ENCODE measurements at places on chromosomes 5 and 9.
A peak's percentile ranks its signal among the peaks of the same experiment; 100 is the strongest.

- DNase-seq: no peak
These were observed 45.2 kb downstream of the NEK6 start for GRCh38 chr9:124302921-124303320.

- no peak for DNase-seq
These were observed 28.1 kb downstream of the TARS1 start for GRCh38 chr5:33468775-33469435.

- DNase-seq: no peak
These were observed 148.0 kb downstream of the GHR start for GRCh38 chr5:42570966-42571960.

DNA sequence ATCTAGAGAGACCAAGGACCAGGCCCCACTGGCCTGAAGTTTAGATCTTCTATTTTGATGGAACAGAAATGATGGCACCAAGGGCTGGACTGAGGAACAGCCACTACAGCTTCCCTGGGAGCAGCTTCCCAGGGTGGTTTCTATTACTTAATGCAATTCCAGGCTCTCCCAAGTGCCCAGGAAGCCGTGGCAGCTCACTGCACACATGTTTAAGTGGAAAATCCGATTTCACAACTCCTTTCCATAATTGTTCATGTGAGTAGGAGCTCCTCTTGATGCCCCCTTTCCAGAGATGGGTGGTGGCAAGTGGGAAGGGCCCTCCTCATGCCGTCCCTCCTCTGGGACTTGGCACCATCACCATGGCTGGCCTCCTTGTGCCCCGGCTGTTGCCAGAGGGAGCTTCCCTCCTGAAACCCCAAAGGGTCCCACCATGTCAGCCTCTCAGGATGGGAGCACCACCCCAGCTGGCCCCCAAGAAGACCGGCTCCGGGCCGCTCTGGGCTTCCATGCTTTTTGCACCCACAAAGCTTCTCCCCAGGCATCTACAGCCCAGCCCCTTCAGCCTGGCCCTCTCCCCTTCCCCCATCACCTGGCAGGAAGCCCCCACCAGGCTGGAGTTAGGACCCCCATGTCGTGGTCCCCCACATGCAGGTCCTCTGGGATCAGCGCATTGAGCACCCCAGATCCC lies 9.1 kb upstream of the UBAC1 start:
- no peak for DNase-seq

DNA sequence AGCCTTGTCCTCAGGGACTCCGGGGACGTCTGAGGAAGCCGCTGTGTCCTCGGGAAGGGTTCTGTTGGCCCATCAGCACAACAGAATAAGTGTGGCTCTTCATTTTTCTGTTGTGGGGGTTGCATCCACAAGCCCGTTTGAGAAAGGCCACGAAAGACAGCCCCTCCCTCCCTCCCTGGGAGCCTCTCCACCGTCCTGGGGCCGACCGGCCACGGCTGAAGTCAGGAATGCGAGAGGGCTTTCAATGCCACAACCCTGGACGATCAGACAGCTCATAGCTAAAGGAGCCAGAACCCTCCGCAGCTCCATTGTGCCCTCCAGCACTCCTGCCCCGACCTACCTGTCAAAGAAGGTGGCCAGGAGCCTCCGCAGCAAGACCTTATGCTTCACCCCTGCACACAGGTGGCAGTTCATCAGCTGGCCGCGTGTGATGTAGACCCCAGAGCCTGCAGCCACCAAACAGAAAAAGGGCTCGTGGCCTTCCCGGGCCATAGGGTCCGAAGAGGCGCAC lies 52.4 kb upstream of the UBAC1 start:
- no peak for DNase-seq

- DNase-seq: peak; percentile 24
These were observed 12.5 kb downstream of the OR2S2 start for GRCh38 chr9:35945341-35946018.

- no peak for DNase-seq
These were observed 43.6 kb downstream of the CCDC192 start for GRCh38 chr5:127746756-127747155.

DNA sequence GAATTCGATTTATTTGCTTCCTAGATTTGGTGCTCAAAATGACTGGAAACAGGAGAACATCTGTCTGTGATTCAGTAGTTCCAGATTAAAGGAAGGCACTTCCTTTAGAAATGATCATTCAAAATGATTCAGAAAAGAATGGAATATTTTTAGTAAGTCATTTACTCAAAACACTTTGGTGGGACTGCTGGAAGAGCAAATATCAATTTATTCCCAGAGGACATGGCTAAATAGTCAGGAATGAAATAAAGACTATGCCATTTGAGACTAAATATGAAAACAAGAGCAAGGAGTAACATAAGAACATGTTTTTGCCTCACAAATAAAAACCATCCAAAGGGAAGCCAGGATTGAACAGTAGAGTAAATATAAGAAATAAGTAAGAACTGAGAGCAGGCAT lies 138.6 kb upstream of the RASA1 start:
- no peak for DNase-seq

- no peak for DNase-seq
These were observed 68.8 kb downstream of the ITGA1 start for GRCh38 chr5:52856564-52856963.

DNA sequence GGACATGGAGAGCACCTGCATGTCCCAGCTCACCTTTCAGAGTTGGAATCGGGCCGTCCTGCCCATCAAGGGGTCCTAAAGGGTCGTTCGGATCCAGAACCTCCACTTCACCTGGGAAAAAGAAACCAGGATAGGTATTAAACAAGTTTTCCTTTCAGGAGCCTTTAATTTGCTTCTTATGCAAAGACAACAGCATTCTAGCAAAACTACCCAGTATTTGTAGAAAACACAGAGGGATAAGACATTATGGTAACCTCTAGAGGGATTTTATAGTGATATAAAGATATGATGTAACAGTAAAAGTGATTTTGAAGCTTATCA lies 174.4 kb downstream of the ROR2 start:
- DNase-seq: no peak

DNA sequence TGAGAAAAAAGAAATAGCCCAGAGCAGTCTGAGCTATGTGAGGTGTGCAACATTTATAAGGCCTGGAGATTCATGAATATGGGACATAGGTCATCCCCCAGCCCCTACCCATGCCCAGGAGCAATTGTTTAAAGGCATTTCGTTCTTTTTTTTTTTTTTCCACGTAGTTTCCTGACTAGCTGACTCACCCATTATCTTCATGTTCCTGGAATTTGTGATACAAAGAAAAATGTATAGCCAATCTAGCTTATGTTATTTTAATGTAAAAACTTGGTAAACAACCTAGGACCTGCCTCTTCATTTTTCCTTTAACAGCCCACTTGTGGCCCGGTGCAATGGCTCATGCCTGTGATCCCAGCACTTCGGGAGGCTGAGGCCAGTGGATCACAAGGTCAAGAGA lies 81.3 kb downstream of the OSTF1 start:
- no peak for DNase-seq

- no peak for DNase-seq
These were observed 8.4 kb downstream of the OBP2B start for GRCh38 chr9:133200631-133201030.

- peak; percentile 19 for DNase-seq
These were observed 465.5 kb downstream of the DNAH5 start for GRCh38 chr5:13478831-13479465.

- no peak for DNase-seq
These were observed 63.8 kb downstream of the PAX5 start for GRCh38 chr9:36970007-36970888.

DNA sequence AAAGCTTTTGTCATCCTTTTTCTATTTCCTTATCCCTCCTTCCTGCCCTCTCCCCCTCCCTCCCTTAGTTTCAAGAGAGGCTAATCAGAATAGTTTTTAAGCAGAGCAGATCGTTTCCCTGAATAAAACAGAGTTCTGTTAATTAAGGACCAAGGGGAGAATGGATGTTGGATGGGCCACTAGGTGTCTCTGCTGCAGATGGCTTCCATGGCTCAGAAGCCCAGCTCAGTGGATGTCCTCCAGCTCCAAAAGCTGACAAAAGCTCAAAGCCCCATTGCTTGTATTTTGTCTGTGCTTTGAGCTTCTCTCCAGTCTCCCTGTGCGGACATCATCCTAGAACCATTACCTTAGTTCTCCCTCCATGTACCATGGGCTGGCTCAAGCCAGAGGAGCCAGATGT lies 21.0 kb upstream of the NPR3 start:
- DNase-seq: no peak

- DNase-seq: no peak
These were observed 36.6 kb downstream of the NNT start for GRCh38 chr5:43639566-43639965.

DNA sequence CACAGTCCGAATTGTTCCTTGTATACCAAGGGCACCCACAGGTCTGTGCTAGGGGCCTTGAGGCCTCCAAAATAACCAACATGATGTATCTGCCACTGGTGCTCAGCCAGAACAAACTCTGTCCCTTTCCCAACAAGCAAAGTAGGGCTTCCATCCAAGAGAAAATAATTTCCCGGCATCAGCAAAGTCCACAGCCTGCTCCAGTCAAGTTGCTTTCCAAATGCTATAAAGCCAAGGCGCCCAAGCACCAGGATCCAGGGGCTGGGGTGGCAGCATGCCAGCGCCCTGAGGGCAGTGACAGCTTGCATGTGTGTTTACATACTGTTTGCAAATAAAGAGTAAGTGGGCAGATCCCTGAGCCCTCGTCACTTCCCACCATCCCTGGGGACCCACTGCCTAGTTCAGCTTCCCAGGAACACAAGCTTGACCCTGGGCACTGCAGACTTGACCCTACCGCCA lies 155.9 kb downstream of the ERCC6L2 start:
- no peak for DNase-seq

GRCh38 chr5:62296998-62297397 lies 9.0 kb upstream of the KIF2A start:
- peak; percentile 55 for DNase-seq

DNA sequence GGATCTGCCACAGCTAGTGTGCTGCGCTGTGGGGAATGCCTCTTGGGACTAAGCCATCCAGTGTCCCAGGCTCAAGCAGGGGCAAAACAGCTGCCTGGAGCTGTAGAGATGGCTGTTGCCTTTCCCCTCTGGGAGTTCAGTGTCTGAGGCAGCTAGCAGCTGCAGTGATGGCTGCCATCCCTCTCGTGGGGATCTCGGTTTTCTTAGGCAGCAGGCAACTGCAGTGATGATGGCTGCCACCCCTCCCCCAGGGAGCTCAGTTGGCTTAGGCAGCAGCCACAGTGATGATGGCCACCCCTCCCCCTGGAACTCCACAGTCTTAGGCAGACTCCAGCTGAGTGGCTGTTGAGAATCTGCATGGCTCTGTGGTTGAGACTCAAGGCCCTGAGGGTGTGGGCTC lies 1389.2 kb upstream of the NUDT12 start:
- DNase-seq: no peak

- DNase-seq: no peak
These were observed 265.3 kb downstream of the TRIM32 start for GRCh38 chr9:116952436-116952810.

DNA sequence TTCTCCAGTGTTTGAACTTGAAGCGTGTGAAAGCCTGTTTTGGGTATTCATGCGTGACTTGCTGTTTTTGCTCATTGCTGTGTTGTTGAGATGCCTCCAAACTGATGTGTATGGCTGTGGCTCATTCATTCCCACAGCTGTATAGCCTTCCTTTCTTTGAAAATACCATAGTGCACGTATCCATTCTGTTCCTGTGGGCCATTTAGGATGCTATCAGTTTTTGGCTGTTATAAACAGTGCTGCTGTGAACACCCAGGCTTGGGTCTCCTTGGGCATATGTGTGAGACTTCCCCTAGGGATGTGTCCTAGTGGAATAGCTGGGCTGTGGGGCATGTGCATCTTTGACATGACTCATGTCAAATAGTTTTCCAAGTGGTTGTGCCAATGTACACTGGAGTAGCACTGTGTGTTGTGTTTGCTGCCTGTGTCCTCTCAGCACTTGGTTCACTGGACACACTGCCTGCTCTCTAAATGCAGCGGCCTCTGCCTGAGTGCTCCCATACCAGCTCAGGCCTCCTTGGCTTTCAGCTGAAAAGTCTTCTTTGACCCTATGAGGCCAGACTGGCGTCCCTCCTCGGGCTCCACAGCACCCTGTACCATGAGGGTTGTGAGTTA lies 102.6 kb upstream of the TBC1D2 start:
- DNase-seq: no peak

DNA sequence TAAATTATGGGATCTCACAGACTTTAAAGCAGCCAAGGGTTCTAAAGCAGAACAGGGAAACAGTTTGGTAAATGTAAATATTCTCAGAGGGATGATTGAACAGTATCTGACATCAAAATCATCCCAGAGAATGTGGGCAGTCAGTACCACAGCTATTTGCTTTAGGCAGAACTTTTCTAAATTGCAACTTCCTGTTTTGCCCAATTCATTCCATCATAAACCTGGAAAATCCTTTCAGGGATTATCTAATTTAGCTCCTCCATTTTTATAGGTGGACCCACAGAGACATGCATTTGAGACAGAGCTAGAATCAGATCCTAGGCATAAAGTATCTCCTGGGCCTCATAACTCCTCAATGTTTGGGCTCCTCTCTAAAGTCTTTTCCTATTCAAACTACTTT lies 12.4 kb downstream of the NR6A1 start:
- DNase-seq: no peak

GRCh38 chr9:129938291-129938979 lies 103.2 kb downstream of the USP20 start:
- no peak for DNase-seq

DNA sequence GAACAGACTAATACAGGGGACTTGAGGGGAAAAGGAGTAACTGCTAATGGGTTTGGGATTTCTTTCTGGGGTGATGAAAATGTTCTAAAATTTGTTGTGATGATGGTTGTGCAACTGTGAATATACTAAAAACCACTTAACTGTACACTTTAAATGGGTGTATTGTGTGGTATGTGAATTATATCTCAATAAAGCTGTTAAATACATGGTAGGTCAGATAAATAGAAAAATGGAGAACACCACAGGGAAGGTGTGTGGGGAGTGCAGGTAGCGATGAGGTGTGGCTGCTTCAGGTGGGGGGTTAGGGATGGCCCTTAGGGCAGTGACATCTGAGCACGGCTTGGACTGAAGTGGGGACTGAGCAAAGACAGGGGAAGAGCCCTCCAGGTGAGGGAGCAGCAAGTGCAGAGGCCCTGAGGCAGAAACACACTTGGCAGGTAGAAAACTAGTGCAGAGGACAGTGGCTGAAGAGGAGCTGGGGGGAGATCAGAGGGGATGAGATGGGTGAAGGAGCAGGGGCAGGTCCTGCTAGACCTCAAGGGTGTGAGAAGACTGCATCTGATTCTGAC lies 20.9 kb downstream of the EEIG1 start:
- no peak for DNase-seq

DNA sequence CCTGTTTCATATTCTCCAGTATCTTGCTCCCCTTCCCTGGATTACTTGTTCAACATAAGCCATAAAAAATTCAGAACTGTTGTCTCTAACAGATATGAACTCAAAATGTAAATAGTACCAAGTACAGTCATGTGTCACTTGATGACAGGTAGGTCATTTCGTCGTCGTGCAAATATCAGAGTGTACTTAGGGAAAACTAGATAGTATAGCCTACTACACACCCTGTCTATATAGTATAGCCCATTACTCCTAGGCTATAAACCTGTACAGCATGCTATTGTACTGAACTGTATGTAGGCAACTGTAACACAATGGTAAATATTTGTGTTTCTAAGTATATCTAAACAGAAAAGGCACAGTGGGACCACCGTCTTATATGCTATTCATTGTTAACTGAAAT lies 39.1 kb downstream of the SMIM15 start:
- no peak for DNase-seq
